HL-60 (cell line): ENCODE measurements at places on chromosomes 1 and 21.

GRCh38 chr1:84174051-84174556, 30.0 kb downstream of the PRKACB start:
- no peak for DNase-seq

DNA sequence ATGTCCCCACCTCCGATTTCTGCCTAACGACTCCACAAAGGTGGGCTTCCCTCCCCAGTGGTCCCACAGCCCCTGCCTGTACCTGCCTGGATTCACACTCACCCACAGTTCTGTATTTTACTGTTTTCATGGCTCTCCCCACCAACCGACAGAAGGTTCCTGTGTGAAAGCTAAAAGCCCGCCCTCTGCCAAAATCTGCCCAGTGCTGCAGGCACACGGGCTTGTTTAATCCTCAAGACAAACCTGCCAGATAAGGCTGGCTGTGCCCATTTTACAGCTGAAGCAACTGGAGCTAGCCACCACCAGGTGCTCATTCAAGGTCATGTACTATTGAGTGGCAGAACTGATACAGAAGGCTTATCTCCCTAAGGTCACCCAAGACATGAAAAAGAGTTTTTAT, 114.5 kb downstream of the HIVEP3 start:
- DNase-seq, result peak; percentile 59

DNA sequence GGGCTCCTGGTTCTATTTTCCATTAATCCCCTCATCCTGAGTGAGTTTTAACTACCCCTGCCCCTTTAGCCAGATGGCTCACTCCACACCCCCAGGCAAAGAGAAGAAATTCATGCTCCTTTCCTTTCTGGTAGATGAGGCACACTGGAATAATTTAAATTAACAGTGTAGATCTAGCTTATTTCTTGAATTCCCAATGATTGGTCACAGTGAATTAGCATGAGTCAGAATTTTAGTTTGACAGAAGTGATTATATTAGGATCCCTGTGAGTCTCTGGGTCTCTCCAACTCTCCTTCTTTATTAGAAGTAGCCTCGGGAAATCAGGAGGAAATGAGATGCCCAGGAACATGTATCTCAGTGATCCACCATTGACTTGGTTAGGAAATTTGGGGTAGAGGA, 103.1 kb upstream of the KAZN start:
- no peak for DNase-seq

GRCh38 chr21:41580758-41581554, 73.0 kb upstream of the TMPRSS2 start:
- DNase-seq, result no peak

GRCh38 chr1:43783096-43783670, 75.8 kb downstream of the ST3GAL3 start:
- no peak for DNase-seq

DNA sequence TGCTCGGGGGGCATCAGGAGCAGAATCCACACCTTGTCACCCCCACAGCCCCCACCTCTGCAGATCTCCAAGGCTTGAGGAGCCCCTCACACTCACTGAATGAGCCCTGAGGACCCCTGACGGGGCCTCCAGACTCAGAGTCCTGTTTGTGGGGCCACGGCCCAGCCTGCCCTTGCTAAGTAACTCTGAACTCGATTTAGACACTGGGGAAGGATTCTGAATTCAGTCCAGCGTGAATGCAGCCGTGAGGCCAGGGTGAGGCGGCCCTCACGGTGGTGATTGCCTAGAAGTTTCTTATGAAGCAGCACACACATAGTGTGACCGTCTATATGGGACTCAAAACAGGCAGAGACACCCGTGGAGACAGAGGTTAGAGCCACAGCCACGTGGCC, 58.9 kb upstream of the ADARB1 start:
- DNase-seq, result no peak

- DNase-seq, result no peak
Observed at GRCh38 chr1:211472724-211473123, 19.2 kb downstream of the RD3 start.

- DNase-seq, result no peak
Observed at GRCh38 chr1:246680696-246681130, 43.5 kb upstream of the SCCPDH start.

DNA sequence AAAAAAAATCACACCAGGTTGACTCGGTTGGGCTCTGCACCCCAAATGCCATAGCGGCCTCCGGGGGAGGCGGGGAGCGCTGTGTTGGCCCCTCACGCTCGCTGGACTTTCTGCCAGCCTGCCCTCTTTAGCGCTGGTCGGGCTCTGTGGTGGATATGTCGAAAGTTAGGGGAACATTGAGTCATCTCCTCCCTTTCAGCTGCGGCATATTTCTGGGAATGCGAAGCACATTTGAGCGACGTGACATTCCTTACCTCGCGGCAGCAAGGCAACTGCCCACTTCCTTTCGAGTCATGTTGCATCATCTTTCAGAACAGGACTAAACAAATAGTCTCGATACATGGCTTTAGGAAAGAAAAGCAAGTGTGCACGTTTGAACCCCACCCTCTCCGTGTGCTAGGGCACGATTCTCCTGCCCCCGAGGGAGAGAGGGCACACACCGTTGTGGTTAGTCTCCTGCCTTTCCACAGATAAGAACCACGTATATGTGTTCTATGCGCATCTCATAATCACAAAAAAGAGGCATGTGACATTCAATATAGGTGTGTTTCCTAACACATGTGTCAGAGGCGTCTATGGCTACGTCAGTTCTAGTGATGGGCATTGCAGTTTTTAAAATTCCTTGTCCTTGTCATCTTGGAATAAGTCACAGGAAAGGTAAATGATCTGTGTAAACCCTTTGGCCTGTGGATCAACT, 105.9 kb upstream of the SLC45A1 start:
- peak; percentile 95 for DNase-seq

- no peak for DNase-seq
Observed at GRCh38 chr1:204972426-204972825, 70.6 kb upstream of the CNTN2 start.

GRCh38 chr1:157937744-157938143, 55.7 kb upstream of the KIRREL1 start:
- DNase-seq, result no peak

GRCh38 chr1:66580081-66580480, 46.1 kb downstream of the SGIP1 start:
- no peak for DNase-seq

DNA sequence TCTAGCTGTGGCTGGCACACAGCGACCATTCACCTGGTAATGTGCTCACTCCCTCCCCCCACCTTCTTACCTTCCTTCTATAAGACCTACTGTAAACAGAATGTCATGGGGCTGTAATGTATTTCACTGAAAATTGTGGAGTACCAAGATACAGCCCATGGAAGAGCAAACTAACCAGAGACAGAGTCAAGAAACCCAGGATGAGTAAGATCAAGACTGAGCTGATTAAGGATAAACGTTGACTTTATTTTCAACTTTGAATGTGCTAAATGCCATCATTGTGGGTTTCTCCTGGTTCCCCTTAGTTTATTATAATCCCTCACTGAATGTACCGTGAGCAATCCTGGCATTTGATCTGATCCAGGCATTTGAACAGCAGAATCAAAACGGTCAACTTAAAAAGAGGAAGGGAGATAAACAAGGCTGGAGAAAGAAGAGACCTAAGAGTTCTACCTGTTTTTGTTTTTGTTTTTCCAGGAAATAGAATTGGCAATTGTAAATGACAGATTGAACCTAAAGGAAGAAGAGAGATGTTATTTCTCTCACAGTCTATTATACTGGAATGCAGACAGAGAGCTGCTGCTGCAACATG, 16.1 kb upstream of the ATP1B1 start:
- no peak for DNase-seq

GRCh38 chr1:83693427-83694126, 305.4 kb downstream of the TTLL7 start:
- DNase-seq, result no peak

DNA sequence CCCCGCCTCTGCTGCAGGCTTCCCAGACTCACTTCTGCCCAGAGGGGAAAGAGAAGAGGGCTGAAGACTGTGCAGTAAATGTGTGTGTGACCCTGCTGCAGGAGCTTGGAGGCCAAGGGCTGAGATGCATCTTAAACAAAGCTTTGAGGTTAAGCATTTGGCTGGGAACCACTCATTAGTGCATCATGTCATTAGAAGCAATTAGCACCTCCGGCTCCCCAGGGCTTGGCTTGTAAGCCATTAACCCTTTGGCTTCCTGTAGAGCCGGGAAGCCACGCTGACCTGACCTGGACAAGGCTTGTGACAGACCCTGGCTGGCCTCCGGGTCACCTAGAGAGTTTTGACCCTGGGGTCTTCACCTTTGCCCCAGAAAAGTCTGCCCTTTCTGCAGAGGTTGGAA, 77.0 kb downstream of the CSMD2 start:
- DNase-seq, result no peak

- DNase-seq, result no peak
Observed at GRCh38 chr1:223707256-223708000, 4.9 kb upstream of the CAPN2 start.

DNA sequence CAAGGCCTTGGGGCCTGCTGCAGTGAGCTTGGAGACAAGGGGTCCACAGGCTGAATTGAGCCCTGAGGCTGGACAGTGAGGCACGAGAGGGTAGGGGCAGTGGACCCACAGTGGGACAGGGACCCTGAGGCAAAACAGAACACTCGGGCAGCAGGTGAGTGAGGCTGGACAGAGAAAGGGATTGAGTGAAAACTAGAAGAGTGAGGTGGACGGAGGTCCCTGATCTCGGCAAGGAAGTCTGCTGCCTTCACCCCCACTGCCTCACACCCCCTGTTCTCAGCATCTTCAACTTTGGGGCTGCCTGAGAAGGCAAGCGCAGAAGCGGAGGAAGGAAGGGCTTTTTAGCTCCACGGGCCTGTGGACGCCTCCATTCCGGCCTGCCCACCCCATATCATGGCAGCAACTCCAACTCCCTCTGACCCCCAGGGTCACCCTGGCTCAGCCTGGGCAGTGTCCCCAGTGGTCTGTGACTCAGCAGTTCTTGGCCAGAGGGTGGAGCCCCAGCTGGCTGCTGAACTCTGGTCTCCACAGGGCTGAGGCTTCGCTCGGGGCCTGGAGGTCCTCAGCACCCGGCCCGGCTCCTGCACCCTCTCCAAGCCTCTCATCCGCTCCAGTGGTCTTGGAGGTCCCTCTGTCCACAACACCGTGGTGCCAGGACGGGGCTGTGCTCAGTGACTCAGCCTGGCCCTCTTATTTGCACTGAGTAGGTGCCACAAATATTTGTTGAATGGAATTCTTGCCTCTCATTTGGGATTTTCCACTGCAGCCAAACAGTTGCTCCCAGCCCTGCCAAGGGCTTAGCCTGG, 60.0 kb upstream of the EPS8L3 start:
- DNase-seq, result no peak

GRCh38 chr1:6105218-6105679, 59.6 kb downstream of the KCNAB2 start:
- no peak for DNase-seq

GRCh38 chr1:159927211-159927848, 2.0 kb upstream of the TAGLN2 start:
- no peak for DNase-seq

GRCh38 chr1:172287208-172287607, 133.3 kb upstream of the C1orf105 start:
- DNase-seq, result no peak

DNA sequence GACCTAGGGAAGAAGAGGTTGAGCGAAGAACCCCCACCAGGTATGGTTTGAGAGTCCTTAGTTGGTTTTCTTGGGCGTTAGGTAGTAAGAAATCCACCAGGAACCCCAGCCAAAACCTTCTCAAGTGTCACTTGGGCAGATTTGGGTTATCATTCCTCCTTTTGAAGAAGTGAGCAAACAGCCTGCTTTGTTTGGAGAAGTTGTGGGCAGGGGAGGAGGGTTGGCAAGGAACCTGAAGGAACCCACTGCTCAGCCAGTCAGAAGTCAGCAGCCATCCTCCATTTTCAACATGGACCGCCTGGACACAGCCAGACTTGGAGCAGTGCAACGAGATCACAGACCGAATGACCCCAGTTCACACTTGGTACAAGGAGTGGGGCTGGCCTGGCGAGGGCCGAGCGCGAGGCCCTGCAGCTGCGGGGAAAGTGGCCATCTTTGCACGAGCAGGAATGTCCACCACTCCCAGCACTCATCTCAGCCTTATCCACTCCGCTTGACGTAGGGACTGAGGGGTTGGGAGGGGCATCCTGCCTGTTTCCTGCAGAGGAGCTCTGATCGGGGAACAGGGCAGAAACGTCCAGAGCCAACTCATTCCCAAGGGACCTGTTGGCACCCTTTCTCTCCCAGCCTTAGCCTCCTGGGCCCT, 7.2 kb downstream of the ADPRS start:
- peak; percentile 84 for DNase-seq

DNA sequence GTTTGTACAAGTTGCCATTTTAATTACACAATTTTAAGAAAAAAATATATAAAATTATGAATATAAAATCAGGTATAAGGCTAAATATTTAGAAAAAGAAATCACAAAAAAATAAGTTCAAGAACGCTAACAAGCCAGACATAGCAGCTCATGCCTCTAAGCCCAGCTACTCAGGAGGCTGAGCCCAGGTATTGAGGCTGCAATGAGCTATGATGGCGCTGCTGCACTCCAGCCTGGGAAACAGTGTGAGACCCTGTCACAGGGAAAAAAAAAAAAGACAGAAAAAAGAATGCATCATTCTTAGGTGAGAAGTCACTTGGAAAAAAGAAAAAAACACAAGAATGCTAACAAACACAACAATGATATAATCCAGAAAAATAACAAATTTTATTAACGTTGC, 112.3 kb upstream of the PRDX6 start:
- no peak for DNase-seq

DNA sequence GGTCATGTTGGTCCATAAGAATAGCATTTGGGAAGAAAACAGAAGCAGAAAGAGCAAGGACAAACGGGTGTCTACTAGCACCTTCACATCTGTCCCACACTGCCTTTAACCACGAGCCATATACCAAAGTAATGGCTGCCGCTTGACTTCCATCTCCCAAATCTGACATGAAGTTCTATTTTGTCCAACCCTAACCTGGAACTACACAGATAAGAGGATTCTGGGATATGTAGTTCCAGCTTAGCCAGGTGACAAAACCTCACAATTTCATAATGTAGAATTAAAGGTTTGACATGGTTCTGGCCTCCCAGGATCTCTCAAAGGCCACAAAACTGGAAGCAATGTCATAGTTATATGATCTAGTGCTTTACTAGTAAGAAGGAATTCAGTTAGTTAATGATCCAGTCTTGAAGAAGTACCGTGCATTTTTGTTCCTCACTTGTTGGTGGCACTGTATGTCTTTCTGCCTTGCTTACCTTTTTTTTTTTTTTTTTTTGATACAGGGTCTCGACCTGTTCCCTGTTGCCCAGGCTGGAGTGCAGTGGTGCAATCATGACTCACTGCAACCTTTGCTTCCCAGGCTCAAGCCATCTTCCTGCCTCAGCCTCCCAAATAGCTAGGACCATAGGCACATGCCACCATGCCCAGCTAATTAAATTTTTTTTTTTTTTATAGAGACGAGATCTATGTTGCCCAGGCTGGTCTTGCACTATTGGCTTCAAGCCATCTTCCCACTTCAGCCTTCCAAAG, 17.5 kb downstream of the PTGFRN start:
- no peak for DNase-seq

- DNase-seq, result no peak
Observed at GRCh38 chr1:248143311-248143710, 1.6 kb upstream of the OR2M5 start.
